AML-193 (cell line): ENCODE measurements at places on chromosomes 1 and 21.

- no peak for DNase-seq
Observed at GRCh38 chr1:3240524-3241235, 171.7 kb downstream of the PRDM16 start.

GRCh38 chr1:224521904-224522734 is 87.5 kb upstream of the WDR26 start:
- DNase-seq: no peak

GRCh38 chr1:86596224-86596623 is 49.3 kb downstream of the CLCA4 start:
- DNase-seq: no peak

DNA sequence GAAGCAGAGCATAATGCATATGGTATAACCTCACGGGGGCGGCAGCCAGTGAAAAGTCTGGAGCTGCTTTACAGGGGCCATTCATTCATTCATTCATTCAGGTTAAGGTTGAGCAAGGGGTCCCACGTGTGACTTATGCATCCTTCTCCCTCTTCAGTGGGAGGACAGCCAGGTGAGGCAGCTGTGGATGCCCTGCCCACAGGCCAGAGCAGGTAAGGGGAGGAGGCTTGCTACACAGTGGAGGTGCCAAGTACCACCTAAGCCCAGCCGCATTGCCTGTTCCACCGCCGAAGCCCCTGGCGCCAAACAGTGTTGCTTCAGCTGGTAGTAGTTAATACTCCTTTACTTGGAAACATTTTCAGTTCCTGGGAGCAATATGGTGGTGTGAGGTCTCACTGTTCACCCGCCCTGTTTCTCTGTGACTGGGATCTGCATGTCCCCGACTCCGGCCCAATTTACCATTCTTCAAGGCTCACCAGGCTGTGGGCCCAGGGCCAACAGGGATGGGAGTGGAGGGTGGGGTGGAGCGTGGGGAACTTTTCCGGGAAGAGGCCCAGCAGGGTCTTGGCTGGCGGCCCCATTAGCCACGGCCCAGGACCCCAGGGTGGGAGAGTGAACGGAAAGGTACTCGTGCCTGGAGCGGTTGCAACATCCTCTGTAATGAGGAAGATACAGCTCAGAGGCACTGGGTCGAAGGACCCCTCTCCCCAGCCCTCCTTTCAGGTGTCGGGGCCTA is 722 bp upstream of the PODN start:
- no peak for DNase-seq

DNA sequence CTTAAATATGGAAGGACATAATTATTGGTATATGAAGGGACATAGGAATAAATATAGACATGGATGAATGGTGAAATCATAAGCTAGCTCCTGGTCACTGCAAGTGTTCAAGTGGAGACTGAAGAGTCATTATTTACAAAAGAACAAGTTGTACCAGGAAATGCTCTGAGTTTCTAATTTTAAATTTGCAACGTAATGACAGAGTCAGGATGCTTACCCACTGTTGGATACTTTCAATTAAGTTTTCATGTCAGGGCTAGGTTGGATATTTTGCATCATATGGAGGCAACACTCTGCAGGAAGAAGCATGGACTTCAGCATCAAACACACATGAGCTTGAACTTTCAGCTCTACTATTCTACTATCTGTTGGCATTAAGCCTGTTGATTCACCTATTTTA is 499.6 kb upstream of the C1orf87 start:
- no peak for DNase-seq

GRCh38 chr21:37208741-37209225 is 58.4 kb downstream of the VPS26C start:
- DNase-seq: no peak

GRCh38 chr1:155131856-155132255 is 3.8 kb upstream of the SLC50A1 start:
- DNase-seq: no peak

DNA sequence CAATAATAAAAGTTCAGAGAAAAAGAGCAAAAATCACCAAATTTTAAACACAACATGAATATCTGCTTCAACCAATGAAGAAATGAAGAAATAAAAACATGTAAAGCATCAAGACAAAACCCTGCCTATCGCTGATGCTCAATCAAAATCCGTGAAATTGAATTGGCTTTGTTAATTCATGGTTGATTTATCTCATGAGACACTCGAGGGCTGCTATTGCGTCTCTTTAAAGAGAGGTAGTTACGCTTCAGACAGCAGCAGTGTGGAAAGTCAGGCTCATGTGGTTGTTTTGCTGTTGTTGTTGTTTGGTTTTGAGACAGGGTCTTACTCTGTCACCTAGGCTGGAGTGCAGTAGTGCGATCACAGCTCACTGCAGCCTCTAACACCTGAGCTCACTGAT is 65.5 kb upstream of the RGS7 start:
- DNase-seq: no peak

- no peak for DNase-seq
Observed at GRCh38 chr1:174795806-174796205, 203.9 kb upstream of the CACYBP start.

GRCh38 chr1:103283841-103284669 is 175.7 kb upstream of the COL11A1 start:
- DNase-seq: no peak

DNA sequence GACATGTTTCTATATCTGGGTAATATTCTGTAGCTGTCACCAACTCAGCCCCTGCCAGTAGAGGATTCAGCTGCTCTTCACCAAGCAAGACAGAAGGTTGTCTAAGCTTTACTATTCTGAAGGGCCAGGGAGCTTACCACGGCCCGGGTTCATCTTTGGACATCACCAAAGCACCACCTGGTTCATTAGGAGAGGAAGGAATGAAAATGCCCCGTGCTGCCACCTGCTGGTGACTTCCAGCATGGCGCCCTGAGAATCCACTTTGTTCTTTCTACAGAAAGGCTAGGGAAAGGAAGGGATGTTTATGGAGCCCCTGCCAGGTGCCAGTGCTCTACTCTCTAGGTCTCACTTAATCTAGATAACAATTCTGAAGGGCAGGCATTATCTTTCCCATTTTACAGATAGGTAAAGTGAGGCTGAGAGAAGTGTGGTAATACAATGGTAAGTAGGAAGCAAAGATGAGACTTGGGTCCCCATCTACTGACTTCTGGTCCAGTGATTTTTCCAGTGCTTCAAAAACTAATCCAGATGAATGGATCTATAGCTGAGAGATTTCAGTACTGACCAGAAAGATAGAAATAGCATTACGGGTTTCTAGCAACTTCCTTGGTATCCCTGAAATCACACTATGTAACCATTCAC is 79.5 kb downstream of the BEND5 start:
- DNase-seq: no peak

DNA sequence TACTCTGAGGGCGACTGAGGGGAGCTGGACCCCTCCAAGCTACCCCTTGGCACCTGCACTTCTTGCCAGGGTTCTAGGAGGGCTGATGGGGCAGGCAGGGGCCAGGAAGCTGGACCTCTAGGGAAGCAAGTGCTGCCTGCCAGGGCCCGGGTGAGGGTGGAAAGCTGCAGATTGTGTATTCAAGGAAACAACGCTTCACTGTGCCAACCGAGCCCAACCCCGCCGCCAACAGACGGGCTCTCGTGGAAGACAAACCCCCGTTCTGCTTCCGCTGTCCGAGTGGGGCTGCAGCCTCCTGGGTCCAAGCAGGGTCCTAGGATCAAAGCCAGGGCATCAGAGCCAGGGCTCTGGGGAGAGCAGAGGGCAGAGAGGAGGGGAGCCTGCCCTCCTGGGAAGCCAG is 3.2 kb downstream of the EFHD2 start:
- no peak for DNase-seq

DNA sequence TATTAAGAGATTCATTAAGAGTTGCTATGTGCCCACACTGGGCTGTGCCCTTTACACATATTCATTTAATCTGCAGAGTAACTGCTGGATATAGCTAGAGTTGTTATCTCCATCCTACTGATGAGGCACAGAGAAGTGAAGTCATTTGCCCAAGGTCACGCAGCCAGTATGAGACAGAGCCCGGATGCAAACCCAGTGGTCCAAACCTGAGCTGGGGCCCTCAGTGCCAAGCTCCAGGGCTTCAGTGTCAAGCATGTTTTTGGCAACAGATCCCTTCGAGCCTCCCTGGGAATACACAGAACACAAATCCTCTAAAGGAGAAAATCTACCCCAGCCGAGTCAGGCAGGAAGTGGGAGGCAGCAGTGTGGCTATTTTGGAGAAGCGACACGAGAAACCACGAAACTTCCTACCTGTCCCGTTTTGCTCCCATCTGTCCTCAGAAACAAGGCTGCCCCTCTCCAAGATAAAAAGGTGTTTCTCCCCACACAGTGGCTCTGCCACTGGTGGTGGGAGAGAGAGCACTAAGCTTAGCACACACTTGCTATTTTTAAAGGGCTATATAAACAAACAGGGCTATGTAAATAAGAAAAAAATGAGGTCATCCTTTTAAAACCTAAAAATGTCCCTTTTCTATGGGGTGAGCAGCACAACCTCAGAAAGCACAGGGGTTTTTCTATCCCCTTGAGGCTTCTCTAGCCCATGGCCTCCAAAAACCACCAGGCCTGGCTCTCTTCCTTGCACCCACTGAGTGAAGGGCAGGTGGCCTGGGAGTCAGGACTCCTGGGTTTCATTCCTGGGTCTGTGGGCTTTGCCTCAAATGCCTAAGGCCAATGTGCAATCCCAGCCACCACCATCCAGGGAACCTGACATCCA is 138.6 kb upstream of the EDN2 start:
- DNase-seq: no peak

GRCh38 chr1:86696522-86696921 is 7.9 kb upstream of the SH3GLB1 start:
- no peak for DNase-seq

- no peak for DNase-seq
Observed at GRCh38 chr1:220391491-220391890, 119.2 kb upstream of the RAB3GAP2 start.

DNA sequence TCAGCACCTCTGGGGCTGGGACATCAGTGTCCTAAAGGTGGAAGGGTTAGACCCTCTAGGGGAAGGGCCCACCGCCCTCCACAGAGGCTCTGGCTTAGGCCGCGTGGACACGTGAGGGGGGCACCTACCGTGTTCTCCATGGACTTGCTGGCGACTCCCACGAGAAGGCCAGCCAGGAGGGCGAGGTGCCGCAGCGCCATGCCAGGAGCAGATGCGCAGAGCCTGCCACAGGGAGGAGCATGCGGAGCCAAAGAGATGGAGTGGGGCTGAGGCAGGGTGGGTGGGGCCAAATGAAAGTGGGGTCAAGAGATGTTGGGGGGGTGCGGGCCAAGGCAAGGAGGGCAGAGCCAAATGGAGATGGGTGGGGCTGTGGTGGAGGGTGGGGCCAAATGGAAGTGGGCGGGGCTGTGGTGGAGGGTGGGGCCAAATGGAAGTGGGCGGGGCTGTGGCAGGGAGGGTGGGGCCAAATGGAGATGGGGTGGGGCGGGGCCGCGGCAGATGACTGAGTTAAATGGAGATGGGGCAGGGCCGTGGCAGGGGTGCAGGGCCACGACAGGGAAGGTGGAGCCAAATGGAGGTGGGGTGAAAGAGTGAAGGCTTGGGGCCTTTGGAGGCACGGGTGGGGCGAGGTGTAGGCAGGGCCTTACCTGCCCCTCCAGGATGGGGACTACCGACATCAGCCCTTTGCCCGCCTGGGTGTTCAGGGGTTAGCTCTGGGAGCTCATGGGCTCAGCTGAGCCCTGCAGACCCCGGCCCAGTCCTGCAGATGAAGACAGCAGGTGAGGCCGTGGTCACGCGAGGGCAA is 17.4 kb upstream of the RNF223 start:
- no peak for DNase-seq

GRCh38 chr1:148161053-148161901 is 9.2 kb upstream of the NBPF11 start:
- DNase-seq: no peak

- DNase-seq: no peak
Observed at GRCh38 chr1:218925777-218926176, 247.9 kb upstream of the LYPLAL1 start.

- no peak for DNase-seq
Observed at GRCh38 chr21:45151445-45152160, 77.2 kb downstream of the ADARB1 start.

DNA sequence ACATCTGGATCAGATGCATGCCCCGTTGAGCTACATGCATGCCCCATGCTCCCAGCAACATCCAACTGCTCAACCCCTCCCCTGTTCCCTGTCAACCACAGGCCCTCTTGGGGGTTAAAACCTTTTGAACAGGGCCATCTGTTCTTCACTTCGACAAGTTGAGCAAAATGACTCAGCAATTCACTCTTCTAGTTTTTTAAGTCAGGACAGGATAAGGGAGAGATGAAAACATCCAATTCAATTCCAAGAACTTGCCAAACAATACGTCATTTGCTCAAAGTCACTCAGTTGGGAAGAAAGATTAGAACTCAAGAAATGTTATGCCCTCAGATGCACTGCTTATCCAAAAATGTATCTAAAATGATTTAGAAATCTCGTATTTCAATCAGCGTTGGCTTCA is 46.1 kb upstream of the MTF2 start:
- DNase-seq: no peak

GRCh38 chr1:65001231-65001792 is 35.0 kb upstream of the JAK1 start:
- DNase-seq: no peak

DNA sequence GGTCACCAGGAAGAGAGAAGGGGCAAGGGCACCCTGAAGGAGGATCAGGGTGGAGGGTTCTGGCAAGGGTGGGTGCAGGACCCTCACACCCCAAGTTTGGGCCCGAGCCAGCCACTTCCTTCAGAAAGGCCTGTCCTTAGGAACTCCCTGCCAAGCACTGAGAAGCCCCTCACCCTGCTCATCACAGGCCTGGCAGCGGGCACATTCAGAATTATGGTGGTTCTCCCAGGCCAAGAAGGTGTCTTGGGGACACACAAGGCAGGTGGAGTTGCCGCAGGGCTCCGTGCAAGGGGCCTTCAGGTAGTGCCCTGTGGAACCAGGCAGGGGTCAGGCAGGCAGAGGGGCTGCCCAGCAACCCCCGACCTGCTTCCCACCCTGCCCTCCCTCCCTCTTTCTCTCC is 1.1 kb downstream of the TNFRSF25 start:
- DNase-seq: no peak

DNA sequence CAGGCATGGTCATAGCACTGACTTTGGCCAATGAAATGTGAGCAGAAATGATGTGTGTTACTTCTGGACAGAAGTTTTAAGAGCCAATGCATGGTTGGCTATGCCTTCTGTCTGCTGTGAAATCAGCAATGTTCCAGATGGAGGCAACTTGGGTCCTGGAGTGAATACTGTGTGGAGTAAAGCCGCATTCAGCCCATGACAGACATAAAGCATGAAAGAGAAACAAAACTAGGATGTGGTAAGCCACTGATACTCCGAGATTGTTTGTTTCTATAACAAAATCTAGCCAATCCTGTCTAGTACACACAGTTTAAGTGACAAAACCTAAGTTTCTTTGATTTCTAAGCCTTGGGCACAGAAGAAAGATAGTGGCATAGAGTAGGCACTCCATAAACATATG is 47.1 kb upstream of the ARHGAP29 start:
- no peak for DNase-seq

DNA sequence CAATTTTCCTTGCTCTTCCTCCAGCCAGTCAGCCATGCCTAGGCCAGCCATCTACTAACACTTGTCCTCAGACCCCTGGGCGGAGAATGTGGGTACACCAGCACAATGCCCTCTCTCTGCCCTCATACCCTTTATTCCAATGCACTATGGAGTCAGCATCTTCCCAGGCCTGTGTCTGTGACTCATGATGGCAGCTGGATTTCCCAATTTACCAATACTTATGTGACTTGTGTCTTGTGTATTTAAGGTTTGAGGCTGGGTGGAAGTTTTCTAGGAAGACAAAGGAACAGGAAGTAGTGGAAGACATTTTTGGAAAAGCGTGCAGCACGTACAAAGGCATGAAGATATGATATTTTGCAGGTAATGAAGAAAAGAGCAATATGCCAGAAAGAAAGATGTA is 114.3 kb downstream of the NMNAT2 start:
- no peak for DNase-seq

- DNase-seq: no peak
Observed at GRCh38 chr1:57300186-57300585, 123.7 kb downstream of the DAB1 start.
